ENCODE measurements at places on chromosomes 6 and 20. TPM values are rescaled to one million over a fixed set of nuclear protein-coding genes. Genes with fewer than 3 reads are reported as not detected.
A peak's percentile ranks its signal among the peaks of the same experiment; 100 is the strongest.

- DNase-seq: no peak
Observed at GRCh38 chr20:16641511-16642023, 68.3 kb upstream of the KIF16B start.

DNA sequence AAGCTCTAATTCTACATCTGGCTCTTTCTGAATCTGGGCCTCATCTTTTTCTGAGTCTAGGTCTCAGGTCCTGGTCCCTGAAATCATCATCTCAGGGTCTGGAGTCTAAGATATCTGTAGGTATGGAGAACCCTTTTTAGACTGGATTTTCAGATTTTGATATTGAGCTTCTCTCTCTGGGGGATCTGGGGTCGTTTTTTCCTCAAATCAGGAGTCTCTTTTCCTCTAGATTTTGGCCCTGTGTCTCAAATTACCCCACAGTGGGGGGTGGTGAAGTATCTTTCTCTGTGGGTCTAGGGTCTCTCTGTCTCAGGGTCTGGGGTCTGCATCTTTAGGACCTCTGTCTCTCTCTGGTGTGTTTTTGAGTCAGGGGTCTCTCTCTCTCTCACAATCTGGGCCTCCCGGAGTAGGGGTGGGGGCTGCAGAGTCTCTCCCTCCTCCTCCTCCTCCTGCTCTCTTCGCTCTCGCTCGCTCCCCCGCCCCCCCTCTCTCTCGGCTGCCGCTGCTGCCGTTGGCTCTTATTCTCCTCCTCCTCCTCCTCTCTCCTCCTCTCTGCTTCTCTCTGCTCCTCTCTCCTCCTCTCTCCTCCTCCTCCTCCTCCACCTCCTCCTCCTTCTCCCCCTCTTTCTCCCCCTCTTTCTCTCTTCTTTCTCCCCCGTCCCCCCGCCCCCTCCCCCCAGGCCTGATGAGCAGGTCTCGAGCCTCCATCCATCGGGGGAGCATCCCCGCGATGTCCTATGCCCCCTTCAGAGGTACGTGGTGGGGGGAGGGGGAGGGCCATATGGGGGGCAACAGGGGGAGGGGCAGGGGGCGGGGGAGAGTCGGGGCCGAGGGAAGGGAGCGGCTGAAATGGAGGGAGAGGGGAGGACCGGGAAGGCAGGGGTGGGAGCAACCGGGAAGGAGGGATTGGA lies at the start of gene SYNGAP1:
TSS of gene SYNGAP1 (plus strand) at position 486 of the 911 bp plus-strand sequence. CDS start at position 686, 200 bp downstream.
- DNase-seq: peak; percentile 78

DNA sequence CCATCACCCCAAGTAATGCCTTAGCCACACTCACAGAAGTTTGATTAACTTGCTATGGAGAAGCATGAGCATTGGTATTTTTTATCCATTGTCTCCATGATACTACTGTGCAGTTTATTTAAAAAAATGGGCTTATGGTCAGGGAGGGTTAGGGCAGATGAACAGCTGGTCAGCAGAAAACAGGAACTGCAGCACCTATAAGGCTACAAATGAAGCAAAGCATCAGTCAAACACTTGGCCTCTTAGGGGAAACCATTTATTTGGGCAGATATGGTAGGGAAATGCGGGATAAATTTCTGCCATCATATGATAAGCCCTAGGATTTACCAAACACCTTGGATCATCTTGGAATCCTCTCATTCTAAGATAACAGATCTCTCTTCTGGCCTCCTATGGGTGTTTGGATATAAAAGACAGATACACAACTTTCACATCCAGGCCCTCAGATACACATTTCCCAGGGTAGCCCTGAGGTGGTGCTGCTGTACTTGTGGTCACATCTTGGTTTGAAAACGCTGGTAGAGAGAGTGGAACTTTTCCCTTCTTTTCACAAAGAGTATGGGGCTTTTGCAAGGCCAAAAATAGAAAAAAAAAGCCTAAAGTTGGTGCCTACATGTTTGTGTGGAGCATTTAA lies 42.8 kb upstream of the AHI1 start:
- no peak for DNase-seq

DNA sequence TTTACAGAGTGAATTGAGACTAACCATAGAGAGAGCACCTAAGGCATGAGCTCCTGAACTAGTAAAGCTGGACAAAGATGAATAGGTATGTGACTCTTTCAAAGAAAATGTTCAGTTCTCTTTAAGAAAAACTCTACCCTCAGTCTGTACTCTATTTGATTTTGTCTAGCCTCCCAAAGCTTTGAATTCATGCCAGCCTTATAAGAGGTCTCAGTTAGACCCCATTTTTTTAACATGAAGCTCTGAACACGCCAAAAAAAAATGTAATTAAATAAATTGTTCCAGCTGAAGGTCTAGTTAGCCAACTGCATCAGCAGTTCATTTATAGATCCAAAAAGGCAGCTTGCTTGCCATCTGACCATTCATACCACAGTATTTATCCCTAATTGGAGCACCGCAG lies 71.6 kb downstream of the COL9A1 start:
- no peak for DNase-seq

DNA sequence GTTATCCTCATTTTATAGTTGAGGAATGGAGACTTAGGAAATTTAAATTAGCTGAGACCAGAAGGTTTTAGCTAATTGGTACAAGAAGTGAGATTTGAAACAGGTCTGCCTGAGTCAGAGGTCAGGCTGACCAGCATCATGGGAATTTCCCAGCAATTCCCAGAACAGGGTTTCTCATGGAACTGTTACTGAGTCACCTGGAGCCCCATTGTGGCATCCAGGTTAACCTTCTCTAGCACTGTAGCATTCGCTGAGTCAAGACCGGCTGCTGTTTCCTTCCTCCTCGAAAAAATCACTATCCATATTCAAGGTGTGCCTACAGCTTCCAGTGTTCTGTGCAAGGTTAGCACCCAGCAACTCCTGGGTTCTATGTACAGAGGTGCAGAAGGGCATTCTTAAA lies 238.0 kb upstream of the MAN1A1 start:
- no peak for DNase-seq

DNA sequence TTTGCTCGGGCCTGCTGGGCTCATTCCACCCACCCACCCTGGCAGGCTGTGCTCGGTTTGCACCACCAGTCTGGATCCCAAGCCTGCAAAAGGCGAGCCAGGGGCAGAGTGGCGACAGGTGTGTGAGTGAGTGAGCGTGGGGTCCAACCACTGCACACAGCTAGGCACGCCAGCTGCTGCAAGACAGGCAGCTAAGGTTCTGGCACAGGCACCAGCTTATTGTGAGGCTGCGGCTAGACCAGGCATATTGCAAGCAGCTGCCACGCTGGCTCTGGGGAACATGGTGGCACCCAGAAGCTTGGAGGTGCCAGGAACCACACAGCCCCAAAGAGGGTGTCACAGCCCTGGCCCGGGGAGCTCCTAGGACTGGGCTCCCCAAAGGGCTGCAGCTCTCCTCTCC lies 205.1 kb downstream of the ANKRD60 start:
- DNase-seq: no peak

DNA sequence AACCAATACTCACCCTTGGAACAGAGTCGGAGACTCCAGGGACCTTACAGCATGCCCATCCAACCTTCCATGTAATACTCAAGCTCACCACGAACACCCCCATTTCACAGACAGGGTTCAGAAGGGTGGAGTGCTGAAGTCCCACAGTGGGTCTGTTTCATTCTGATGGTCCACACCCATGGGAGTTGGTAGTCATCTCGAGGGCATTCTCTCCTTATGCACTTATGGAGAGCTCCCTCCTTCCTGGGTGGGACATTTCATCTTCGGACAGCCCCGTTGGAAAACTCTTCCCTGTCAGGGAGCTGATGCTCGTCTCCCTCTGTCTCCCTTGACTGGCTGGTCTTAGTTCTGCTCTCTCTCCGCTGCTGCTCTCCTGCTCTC lies 38.9 kb downstream of the COX4I2 start:
- no peak for DNase-seq

The TAGAP gene
- not detected for total RNA-seq

The SLC17A9 gene
- total RNA-seq: 0.74 TPM

The SLC17A1 gene
- total RNA-seq: not detected

The SPATS1 gene
- total RNA-seq: 0.25 TPM

The C6orf163 gene
- 2.6 TPM for total RNA-seq

The SLC2A10 gene
- 9.2 TPM for total RNA-seq

The ABT1 gene
- total RNA-seq: 13.1 TPM
